ENCODE measurements at places on chromosomes 5 and 9.

DNA sequence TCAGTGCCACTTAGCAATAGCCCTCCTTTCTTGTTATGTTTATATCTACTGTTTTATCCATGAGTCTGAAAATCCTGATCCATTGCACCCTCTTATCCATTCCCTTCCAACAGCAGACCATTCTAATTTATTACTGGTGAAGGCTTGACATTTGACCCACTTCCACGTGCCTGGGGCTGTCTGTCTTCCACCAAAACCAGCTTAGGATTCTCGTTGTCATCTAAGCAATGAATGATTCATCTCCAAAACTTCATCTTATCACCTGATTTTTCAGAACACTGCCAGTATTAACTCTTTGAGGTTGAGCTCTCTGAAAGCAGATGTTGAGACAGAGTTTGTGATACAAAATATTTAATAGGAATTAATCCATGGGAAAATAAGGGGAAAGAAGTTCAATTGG, 277.8 kb upstream of the FBXL7 start:
- DNase-seq = no peak

DNA sequence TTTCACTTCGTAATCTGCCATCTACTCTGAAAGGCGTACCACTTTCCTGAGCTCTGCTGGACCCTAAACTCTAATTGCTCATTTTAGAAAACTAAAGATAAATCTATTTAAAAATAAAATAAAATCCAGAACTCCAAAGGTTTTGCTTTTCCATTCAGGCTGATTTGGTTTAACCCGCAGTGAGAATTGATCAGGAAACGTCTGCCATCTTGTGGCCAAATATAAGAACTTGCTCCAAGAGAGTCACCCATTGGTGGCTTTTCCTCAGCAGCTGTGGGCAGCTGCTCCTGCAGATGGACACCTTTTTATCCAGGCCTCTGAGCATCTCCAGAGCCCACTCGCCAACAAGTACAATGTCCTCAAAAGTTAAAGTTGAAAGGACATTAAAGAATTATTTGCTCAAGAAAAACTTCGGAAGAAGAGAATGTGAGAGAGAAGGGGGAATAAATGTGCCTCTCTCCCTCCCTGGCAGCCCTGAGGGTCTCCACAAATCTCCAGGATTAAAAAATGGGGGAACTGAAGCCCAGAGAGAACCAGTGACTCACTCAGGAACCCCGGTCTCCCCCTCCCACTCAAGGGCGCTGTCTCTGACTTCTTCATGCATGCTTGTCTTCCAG, 4.1 kb downstream of the SAXO1 start:
- peak; percentile 62 for DNase-seq

DNA sequence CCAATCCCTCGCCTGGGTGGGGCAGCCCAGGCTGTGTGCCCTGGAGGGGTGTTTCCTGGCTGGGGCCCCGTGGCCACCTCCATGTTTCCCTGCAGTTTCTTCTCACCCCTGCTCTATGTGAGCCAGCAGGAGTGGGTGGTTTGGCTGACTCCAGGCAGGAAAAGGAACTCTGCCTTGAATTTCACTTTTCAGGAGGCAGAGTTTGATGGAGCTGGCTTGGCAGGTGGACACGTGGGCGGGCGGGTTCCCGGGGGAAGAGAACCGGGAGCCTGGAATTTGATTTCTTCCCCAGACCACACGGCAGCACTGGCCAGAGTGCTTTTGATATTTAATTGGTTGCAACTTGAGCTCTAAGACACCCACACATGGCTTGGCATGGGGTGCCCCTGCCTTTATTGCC, 119.8 kb upstream of the PANK3 start:
- DNase-seq = no peak

DNA sequence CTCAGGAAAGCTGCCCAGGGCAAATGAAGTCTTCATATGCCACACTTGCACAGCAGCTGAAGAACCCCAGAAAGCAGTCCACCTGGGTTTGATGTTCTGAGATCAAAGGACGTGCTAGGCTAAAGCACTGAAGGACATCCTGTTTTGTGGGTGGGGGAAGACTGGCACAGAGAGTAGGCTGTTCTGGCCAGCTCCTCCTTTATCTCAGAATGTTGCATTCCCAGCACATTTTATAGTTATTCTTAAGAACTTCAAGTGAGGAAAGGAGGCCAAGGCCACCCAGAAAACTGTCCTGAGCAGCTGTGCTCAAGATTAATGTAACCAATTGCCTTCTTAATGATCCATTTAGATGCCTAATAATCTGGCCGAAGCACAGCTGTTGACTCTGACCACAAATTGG, 10.9 kb downstream of the SHOC1 start:
- DNase-seq = no peak

GRCh38 chr5:116564756-116565490, 9.7 kb downstream of the SEMA6A start:
- DNase-seq = no peak

- DNase-seq = no peak
Observed at GRCh38 chr5:124040799-124041198, 528.8 kb downstream of the CSNK1G3 start.

DNA sequence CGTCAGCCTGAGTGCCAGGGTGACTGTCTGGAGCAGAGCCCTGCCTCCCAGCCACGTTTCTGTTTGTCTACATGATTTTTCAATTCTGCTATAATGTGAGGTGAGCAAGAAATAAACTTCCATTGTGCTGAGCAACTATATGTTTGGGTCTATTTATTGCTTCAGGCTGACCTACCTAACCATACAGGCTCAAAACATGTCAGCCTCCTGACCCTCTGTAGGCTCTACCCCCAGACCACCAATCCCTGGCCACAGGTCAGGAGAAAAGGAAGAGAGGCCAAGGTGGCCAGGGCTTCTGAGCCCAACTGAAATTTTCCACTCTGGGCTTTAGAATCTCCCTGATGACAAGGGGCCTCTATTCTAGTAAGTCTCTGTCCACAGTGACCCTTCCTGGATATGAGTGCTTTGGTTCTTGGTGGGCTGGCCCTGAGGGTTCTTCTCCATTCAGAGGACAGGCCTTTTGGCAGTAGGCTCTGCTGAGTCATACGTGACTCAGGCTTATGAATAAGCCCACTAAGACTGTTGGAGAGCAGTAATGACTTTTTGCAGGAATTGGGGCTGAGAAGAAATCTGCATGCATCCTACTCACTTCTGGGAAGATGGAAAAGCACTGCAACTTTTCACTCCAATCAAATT, 117.2 kb upstream of the TBCA start:
- no peak for DNase-seq

GRCh38 chr5:66830636-66831035, 234.4 kb downstream of the MAST4 start:
- DNase-seq = no peak

DNA sequence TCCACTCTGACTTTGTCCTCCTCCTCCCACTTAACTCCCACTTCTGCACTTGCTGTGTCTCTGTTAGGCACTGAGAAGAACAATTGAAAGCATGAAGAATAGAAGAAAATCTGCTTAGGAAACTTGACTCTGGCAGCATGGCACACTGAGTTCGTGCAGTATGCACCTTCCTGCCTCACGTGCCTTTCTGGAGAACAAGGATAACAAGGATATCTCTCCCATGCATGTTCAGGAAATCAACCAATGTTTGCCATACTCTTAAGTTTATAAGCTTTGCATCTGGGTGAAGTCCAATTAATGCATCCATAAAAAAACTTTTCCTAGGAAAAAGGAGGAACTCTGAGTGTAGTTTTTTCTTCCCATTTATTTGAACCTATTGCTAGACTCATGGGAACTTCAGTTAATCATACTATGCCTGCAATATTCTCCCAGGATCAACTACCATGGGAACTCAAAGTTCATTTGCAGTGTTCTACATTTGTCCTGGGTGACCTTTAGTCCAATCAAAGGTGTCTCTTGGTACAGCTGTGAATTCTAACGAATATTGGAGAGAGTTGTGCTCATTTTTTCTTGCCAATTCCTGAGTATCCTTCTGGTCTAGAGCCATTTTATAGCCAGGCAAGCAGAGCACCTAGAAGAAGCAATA, 227.0 kb downstream of the ENC1 start:
- DNase-seq = no peak

DNA sequence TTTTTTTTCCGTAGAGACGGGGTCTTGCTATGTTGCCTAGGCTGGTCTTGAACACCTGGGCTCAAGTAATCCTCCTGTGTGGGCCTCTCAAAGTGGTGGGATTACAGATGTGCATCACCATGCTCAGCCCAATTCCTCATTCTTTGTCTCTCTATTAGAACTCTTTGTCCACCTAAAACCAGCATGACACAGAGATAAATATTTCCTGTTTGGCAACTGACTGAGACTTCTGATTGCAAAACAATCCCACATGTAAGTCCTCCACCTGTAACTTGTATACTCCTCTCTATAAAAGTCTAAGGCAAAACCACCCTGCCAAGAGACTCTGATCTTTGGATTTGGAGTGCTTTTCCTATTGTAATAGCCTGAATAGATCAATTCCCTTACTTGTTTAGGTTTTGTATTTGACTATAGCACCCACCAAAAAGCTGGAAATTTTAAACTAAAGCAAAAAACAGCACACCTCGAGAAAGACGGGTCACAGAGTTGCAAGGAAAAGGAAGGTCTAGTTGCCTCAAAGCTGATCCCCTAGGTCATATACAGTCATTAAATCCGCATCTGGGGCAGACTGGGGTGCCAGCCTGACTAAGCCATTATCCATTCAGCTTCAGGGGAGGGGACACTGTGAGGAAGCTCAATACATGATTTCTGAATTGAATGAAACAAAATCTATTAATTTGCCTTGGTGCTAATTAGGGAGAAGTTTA, 13.5 kb upstream of the KIF27 start:
- DNase-seq = no peak

- DNase-seq = no peak
Observed at GRCh38 chr5:61402970-61403900, 71.2 kb downstream of the ZSWIM6 start.

DNA sequence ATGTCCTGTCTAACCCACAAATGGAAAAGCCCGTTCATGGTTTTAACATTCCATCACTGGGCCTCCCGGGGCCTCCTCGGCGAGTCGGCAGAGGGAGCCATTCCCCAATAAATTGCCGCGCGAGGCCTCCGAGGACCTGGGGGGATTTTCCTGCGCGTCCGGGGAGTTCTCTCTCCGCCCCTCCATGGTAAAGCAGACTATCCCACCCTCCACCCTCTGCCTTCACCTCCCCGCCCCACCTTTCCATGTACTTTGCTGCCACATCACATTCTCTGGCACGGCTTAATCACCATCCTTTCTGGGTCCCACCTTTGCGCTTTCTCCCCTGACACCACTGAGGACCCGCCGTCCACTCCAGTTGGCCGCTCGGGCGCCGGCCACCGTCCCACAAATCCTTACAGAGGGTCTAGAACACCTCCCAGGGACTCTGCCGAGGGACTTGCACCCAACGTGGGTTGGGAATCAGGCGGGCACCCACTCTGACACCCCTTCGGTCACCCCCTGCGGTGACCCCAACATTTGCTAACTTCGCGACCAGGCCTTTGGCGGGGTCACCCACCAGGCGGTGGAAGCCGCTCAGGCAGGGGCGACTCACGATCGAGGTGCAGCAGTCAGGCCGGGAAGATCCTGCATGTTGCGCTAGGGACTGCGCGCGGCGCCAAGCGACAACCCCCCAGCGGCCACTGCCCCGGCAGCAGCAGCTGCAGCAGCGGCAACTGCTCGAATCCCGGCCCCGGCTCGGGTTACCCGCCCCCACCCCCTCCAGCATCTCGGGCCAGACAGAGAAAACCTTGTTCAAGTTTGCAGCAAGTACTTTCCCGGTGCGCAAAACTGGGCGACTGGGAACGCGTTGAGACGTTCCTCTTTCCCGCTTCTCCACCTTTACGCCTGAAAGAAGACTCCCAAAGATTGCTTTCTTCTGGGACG, at the start of gene MEGF10:
TSS of gene MEGF10 (plus strand) at position 778 of the 927 bp plus-strand sequence. CDS start 40,513 bp downstream, outside the sequence.
- peak; percentile 27 for DNase-seq

DNA sequence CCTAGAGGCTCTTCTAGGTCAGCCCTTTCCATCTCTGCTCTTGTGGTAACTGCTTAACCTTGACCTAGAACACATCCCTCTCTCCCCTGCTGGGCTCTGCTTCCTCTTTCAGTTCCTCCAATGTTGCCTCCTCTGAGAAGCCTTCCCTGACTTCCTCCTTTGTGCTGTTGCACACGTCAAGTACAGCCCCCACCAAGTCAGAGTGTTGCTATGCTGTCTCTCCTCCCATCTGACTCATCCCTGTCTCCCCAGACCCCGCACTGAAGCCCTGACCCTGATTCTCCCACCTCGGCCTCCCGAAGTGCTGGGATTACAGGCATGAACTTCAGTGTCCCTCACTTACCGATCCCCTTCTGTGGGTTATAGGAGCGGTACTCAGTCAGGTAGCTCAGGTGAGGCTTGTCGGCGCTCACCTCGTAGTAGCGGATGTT, 10.4 kb upstream of the TRIM14 start:
- peak; percentile 67 for DNase-seq

- DNase-seq = no peak
Observed at GRCh38 chr9:75438716-75439115, 350.4 kb downstream of the OSTF1 start.

DNA sequence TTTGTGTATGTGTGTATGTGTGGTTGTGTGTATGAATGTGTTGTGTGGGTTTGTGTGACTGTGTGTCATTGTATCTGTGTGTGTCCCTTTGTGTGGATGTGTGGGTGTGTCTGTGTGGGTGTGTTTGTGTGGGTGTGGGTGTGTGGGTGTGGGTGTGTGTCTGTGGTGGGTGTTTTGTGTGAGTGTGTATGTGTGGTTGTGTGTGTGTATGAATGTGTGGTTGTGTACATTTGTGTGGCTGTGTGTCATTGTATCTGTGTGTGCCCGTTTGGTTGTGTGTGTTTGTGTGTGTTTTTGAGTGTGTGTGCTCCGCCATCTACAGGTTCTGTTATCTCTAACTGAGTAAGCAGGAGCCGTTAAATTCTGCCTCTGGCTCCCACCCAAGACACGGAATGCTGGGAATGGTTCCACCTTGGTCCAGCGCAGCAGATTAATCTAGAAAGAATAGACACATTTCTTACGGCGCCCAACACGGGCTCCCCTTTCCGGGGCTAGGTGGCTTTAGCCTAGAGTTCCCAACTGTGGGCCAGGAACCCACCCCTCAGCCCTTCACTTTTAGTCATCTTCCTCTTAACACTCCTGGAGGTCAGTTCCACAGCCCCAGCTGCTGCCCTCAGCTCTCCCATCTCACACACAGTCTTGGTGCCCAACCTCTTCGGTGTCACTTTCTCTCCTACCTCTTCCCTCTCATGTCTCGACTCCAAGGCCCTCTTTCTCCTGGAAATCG, 197.1 kb downstream of the TTLL11 start:
- no peak for DNase-seq

DNA sequence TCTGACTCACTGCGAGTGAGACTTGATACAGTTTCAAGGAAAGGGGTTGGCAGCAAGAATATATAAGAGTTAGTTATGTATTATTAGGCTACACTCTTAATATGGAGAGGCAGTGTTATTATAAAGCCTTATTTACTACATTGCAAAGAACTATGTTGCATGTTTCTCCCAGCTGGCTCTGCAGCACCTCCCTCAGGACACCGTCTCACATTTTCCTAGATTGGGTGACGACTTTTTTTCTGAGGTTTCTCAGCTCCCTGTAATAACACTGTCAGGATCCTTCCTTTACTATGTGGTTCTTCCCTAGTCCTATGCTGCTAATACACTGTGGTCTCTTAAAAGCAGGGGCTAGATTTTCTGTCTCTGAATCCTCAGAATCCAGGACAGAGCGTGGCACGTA, 153.7 kb downstream of the INSYN2B start:
- DNase-seq = no peak

GRCh38 chr5:142342128-142342981, 17.5 kb upstream of the SPRY4 start:
- no peak for DNase-seq
